ENCODE measurements at places on chromosomes 6 and 20.

DNA sequence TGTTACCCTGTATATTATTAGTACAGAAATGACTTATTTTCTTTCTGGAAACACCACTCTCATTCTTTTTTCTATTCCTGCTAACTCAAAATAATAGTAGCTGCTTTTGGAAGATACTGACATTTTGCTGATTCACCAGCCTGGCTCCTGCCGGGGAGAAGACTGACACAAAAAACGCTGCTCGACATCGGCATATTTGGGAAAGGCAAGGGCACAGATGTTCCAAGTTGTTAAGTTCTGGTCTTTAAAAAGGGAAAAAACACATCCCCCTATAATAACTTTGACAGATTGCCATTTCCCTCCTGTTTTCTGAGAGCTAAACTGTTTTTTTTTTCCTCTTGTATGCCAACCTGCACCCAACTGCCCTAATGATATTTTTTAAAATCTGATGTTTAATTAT is 55.4 kb downstream of the CTNNBL1 start:
- DNase-seq: no peak

DNA sequence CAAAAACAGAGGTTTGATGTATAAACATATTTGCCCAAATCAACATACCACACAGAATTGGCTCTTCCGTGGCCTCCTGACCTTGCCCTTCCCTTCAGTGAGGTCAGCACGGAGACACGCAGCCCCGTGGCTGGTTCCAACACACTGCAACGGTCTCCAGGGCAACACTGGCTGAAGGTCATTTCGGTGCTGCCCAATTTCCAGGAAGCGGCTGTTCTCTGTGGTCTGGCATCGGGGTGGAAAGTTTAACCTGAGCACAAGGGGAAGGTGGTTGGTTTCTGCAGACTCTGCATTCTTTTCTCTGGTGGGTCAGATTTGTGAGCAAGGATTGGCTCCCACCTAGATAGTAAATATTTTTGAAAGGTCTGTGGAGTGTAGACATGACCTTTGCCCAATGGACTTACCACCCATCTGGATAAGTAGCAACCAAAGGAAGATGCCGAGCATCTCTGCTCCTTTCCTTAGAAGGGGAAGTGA is 177.6 kb upstream of the PHACTR1 start:
- DNase-seq: no peak

GRCh38 chr6:141510803-141511202 is 621.9 kb upstream of the GJE1 start:
- no peak for DNase-seq

GRCh38 chr6:33313105-33313708 is 671 bp downstream of the TAPBP start:
- DNase-seq: no peak

- DNase-seq: no peak
Measured at GRCh38 chr6:113414511-113414910, 442.6 kb upstream of the MARCKS start.

Data from stimulated activated CD4-positive, alpha-beta T cell treated with anti-CD3 and anti-CD28 coated beads, Interleukin-1b, Interleukin-23, amount 100 ng/mL, for 24 hours (primary cell).